SW480 (cell line): ENCODE measurements at places on chromosomes 3 and 15.

DNA sequence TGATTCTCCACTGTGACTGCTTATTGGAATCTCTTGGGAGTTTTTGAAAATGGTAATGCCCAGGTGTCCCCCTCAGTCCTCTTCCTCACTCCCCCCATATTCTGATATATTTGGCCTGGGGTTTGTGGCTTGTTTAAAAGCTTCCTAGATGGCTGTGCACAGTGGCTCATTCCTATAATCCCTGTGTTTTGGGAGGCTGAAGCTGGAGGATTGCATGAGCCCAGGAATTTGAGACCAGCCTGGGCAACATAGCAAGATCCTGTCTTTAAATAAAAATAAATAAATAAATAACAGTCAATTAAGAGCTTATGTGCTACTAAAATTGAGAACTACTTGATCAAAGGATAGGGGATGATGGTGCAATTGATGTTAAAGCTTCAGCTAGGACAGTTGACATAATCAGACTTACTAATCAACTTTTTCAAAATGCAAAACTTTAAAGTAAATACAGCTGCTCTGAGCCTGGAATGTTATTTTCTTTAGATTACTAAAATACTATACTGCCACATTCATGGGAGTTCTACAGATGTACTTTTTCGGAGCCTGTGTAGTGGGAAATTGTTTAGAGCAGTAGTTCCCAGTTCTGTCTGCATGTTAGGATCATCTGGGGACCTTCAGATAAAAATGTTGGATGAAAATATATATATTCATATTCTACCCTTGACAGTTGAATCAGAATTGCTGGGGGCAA, 33.4 kb downstream of the ARIH1 start:
- DNase-seq, result no peak

GRCh38 chr15:38168467-38169070, 84.1 kb upstream of the SPRED1 start:
- DNase-seq, result no peak

- DNase-seq, result no peak
These were observed 76.9 kb downstream of the RHCG start for GRCh38 chr15:89419370-89419984.

DNA sequence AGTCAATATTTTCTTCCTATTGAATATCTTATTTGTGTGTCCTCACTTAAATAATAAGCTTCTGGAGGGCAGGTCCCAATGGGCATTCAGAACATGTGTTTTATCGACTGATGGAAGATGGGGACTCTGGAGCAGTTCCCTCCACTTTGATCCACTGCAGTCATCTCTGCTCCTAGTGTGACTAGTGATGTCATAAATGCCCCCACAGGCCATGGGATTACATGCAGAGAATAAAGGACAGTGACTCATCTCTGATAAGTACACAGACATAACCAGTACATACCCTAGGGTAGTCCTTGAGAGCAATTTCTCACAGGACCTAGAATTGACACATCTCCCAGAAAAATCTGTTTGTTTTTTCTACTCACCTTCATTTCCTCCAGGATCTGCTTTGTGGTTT, 49.4 kb upstream of the FMN1 start:
- DNase-seq, result peak; percentile 52

DNA sequence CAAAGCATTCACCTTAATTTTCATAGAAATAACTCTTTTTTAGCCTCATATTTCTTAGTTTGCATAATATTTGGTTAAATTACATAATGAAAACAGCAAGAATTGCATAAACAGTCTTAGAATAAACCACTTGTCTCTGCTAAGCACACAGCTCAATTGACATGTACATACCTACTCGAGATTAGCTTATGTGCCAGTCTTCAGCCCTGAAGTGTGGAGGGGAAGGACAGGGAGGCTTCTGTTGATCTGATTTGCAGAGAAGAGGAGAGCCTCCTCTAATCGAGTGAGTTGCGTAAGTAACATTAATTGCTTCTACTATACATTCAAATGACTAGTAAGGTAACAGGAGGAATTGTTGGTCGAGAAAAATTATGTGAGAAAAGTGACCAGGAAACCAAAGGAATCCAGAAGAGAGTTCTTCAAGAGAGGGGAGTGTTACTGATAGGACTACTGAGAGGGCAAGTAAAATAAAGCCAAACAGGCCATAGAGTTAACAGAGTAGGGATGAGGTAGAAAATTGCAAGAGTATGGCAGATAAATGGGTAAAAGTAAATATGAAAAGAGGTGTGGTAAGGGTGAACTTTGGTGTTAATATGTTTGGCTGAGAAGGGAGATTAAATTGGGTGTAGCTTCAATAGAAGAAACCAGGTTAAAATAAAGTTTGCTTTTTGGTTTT, 7.1 kb upstream of the GOLIM4 start:
- DNase-seq, result no peak

DNA sequence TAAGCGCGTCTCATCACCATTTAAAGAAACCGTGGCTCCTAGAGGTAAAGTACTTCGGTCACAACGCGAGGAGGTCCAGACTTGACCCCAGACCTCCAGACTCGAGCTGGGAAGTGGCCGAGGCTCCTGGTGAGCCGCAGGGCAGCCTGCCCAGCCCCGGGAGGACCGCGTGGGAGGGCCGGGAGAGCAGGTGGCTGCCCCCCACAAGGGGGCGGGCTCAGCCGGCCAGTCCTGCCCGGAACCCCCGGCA, at the start of gene SLC27A2:
SLC27A2 (plus strand) TSS at position 228 of the 250 bp plus-strand sequence. CDS start 232 bp downstream, outside the sequence.
- DNase-seq, result no peak

GRCh38 chr15:98796685-98797357, 148.5 kb downstream of the IGF1R start:
- no peak for DNase-seq

GRCh38 chr15:25767356-25768151, 95.6 kb downstream of the ATP10A start:
- no peak for DNase-seq

- no peak for DNase-seq
These were observed 33.4 kb downstream of the GRIP2 start for GRCh38 chr3:14506626-14507304.

- DNase-seq, result no peak
These were observed 781.2 kb downstream of the ROBO1 start for GRCh38 chr3:78986416-78987101.

GRCh38 chr15:76947454-76947853, 15.9 kb downstream of the RCN2 start:
- no peak for DNase-seq

DNA sequence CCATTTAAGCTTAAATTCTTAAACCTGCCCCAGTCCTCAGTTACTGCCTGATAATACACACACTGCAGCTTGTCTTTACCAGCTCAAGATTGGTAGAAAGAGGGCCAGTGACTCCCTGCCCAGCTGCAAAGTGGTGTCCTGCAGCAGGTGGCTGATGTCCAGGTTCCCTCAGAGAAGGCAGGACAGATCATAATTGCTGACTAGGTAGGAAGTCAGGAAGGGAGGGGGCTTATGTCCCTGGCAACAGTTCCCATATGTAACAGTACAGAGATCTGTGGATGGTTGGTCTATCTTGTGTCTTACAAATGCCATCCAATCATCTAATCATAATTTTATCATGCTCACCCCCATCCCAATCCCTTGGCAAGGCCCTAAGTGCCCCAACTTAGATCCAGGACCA, 492.1 kb upstream of the PPP2R3A start:
- no peak for DNase-seq

- no peak for DNase-seq
These were observed 514 bp upstream of the PPP4R2 start for GRCh38 chr3:72996121-72996472.

DNA sequence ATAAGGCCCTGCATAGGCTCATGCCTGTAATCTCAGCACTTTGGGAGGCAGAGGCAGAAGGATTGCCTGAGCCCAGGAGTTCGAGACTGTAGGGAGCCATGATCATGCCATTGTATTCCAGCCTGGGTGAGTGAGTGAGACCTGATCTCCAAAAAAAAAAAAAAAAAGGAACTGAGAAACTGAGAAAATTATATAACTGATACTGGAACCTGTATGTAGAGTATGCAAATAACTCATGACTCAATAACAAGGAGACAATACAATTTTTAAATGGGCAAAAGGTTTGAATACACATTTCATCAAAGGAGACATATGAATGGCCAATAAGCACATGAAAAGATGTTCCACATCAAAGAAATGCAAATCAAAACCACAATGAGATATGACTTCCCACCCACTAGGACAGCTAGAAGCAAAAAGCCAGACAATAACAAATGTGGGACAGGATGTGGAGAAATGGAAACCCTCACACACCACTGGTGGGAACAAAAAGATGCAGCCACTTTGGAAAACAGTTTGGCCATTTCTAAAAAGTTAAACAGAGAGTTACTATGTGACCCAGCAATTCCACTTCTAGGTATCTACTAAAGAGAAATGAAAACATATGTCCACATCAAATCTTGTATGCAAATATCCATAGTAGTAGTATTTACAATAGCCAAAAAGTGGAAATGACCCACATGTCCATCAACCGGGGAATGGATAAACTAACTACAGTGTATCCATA, 70.7 kb downstream of the IQSEC1 start:
- DNase-seq, result peak; percentile 99

DNA sequence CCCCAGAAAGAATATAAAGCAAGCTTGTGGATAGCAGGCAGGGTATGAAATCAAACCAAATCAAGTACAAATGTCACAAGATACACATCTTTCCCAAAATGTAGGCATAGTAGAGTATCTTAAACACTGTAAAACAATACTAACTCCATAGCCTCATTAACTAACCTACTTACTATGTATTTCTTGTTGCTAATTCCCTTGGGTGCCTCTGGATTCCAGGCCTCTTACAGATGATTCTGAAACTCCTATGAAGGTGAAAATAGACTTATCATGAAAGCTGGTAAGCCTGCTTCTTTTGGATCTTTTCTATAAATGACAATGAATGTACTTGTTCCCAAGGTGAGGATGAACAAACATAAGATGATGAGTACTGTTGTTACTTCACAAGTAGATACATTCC, 93.8 kb downstream of the FRMD5 start:
- no peak for DNase-seq

- DNase-seq, result no peak
These were observed 876.6 kb downstream of the TUSC7 start for GRCh38 chr3:117586161-117586560.

DNA sequence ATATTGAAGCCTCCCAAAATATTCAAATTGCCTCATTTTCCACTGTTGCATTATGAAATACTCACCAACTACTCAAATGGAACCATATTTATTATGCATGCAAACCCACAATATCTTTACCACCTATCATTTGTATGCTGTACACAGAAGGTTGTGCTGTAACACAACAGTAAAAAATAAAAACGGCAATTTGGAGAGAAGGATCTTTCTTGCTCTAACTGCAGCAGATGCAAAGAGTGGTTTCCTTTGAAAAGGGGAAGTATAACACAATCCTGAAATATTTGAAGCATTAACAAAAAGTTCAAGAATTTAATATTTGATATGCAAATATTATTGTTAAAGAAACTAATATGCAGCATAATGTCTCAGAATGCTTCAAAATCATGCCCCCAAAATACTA, 244.5 kb upstream of the SUCLG2 start:
- no peak for DNase-seq

DNA sequence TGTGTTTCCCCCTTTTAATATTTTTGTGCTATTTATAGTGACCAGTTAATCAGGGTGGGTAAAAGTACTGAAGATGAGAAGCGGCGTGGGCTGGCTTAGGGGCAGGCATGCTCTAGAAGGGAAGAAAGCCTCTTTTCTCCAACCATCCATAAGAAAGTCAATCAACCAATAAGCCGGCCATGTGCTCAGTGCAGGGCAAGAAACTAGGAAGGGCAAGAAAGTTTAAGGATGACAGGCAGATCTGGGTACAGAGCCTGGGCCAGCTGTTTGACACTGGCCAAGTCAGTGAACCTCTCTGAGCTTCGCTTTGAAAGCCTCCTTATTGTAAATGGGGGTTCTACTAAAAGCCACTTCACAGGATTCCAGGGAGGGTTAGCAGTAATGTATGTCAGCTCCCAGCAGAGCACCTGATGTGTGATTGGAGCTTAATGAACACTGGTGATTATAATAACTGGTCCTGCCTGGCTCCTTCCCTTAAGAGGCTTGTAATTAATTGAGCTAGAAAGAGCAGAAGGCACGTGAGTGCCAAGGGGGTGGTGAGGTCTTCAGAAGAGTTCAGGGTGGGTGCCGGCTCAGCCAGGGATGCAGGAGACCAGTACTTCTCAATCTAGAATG, 5.7 kb upstream of the CHRNA3 start:
- DNase-seq, result no peak

DNA sequence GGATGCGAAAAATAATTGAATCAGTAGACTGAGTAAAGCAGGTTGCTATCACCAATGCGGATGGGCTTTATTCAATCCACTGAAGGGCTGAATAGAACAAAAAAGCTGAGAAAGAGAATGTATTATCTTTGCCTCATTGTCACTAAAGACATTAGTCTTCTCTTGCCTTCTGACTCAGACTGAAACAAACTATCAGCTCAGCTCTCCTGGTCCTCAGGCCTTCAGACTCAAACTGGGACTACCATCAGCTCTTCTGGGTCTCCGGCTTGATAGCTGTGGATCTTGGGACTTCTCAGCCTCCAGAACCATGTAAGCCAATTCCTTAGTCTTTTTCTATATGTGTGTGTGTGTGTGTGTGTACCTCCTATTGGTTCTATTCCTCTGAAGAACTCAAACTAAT, 12.6 kb downstream of the IFT57 start:
- no peak for DNase-seq

DNA sequence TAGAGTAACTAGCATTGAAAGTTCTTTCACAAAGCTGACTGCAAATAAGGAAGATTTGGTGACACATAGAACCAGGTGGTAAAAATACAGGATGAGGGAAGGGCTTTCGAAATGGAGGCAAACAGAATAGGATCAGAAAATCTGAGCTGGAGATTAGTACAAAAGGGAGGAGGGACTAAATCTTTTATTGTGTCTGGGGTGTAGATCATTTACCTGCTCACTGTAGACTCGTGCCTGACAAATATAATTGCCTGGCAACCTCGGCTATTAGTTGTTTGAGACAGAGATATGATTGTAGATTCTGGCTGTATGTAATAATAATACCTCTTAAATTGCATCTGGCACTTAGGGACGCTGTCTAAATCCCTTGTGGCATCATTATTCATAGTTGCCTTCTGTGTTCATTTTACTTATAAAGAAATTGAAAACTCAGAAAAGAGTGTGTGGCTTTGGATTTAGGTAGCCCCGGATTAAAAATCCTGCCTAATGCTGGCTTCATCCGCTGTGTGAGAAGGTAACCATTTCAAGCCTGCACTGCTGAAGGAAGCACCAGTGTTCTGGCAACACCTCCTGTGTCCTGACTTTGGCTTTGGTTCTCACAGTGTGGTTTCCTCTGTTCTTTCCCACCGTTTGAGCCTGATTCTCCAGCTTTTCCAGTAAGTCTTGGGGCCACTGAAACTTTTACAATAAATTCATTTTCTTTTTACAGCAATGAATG, 25.0 kb upstream of the GPR160 start:
- no peak for DNase-seq
